ENCODE measurements at places on chromosomes 2 and 18.

GRCh38 chr2:37625796-37626571 lies 45.5 kb downstream of the CDC42EP3 start:
- peak; percentile 34 for DNase-seq

GRCh38 chr2:71816815-71817214 lies 330.8 kb downstream of the CYP26B1 start:
- DNase-seq = no peak

- no peak for DNase-seq
These were observed 45.3 kb upstream of the KCTD1 start for GRCh38 chr18:26593365-26594320.

GRCh38 chr2:238527565-238527964 lies 100.8 kb downstream of the ASB1 start:
- no peak for DNase-seq

GRCh38 chr2:174184915-174185314 lies 63.4 kb downstream of the OLA1 start:
- no peak for DNase-seq

- DNase-seq = no peak
These were observed 26.9 kb downstream of the TMEM247 start for GRCh38 chr2:46506131-46506706.

GRCh38 chr2:39920307-39920801 lies 141.3 kb upstream of the THUMPD2 start:
- DNase-seq = no peak

DNA sequence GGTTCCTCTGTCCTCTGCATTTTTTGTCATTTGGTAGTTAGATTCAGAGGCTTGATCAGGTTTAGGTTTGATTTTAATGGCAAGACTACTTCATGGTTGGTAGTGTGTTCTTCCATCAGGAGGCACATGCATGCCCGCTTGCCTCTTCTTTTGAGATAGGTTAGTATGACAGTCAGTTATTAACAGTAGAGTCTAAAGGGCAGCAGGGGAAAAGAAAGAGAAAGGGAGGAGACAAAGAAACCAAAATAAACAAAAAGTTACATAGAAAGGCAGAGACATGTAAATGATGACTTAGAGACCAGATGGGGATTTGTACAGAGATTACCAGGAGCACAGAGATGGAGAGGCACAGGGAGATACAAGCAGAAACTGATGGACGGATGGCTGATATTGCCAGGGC lies 10.2 kb upstream of the RMP24 start:
- DNase-seq = no peak

- no peak for DNase-seq
These were observed 26.8 kb downstream of the RMND5A start for GRCh38 chr2:86746939-86747338.

DNA sequence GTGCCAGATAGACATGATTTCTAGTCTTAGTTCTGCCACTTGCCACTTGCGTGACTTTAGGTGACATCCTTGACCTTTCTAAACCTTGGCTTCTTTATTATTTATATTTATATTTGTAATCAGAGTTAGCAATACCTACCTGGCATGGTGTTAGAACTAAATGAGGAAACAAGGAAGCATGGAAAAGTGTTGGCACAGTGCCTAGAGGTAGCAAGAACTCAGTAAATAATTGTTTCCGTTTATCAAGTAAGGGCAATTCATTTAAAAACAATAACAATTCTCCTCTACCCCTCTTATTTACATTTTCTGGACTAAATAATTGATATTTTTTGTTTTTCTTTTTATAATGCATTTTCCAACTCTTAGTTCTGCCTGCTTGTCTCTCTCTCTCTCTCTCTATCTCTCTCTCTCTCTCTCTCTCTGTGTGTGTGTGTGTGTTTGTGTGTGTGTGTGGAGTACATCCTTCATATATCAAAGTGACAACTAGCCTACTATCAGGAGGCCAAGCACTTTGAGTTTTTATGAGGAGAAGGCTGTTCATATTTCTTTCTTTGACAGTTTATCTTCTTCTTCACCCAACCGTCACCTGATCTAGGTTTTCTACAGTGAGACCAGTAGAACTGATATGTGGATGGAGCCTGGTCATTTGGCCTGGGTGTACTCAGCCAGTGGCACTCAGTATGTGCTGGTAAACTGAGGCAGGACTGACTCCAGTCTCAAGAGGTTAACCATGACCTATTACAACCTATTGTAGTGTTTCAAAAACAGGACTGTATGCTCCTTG lies 134.5 kb downstream of the LRRTM1 start:
- DNase-seq = no peak

DNA sequence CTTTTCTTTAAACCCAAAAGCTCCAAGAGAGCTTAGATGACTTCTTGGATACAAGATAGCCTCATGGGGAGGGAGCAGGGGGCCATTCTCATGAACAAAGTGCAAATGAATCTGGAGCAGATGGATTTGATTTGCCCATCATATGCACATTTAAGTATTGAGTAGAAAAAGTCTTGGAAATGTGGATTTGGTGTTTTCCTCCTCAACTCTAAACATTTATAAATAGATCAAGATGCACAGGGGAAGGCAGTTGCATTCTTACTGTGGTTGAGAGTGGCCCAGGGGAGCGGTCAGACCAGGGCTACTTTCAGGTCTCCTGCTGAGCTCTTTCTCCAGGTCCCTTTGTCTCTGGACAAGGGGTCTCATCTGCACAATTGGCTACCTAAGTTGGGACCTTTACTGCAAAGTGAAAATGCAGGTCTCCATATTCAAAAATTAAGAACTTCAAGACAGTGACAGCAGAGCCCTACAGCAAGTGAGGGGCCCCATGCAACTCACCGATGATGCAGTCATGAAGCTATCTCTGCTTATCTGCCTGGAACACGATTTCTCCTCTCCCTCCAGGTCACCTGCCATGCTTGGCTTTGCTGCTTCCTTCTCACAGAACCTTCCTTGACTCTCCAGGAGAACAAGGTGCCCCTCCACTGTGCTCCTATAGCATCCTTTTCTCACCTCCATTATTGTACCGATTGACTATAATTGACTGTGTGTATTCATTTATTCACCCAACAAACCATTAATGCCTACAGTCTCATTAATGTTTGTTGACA lies 145.4 kb downstream of the LPIN1 start:
- DNase-seq = no peak

DNA sequence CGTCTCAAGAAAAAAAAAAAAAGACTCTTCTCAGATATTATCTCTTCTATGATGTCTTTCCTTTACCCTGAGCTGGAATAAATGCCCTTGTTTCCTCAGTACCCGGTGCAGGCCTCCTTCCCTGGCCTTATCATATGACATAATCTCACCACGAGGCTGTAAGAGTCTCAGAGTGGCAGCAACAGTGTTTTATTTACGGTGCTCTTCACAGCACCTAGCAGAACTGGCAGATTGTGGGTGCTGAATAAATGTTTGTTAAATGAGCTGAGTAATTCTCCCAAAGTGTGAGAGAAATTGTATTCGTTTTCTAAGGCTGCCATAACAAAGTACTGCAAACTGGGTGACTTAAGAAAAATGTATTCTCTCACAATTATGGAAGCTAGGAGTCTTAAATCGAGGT lies 82.8 kb upstream of the CD28 start:
- DNase-seq = no peak

DNA sequence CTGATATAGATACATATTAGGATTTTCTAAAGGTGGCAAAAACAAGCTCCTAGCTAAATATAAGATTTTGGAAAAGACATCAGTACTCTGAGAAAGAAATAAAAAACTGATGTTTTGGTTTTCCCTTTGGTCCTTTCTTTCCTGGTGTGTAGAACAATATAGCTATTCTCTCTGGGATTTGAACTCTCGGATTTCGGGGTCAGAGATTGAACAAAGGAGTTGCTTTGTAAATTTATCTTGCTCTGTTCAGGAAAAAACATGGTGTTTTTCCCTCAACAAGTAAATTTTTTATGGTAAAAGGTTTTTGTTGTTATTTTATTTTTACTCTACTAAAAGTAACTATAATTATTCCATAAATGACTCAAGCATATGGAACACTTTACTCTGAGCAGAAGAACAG lies 889.3 kb downstream of the ERBB4 start:
- no peak for DNase-seq

- no peak for DNase-seq
These were observed 34.2 kb downstream of the PKDCC start for GRCh38 chr2:42082016-42082415.

GRCh38 chr2:232772531-232772930 lies 3.8 kb downstream of the KCNJ13 start:
- DNase-seq = no peak

DNA sequence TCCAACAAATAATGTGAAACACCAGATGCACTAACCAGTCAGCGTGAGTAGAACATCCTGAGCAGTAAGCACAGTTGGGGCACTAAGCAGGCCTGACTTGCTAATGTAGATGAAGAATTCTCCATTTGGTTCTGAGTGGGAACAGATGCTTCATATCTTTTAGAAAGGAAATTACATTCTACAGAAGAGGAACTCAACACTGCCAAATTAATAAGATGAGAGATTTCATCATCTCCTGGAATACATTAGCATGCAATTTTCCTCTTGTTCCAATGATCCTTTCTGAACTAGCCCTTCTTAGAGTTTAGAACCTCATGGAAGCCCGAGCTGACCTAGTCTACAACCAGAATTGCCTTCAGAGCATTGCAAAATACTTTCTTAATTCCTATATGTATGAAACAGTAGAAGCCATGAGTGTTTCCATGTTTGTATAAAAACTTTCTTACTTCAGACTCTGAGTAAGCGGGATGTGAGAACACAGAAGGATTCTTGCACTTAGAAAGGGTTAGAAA lies 34.8 kb downstream of the COL5A2 start:
- DNase-seq = no peak

DNA sequence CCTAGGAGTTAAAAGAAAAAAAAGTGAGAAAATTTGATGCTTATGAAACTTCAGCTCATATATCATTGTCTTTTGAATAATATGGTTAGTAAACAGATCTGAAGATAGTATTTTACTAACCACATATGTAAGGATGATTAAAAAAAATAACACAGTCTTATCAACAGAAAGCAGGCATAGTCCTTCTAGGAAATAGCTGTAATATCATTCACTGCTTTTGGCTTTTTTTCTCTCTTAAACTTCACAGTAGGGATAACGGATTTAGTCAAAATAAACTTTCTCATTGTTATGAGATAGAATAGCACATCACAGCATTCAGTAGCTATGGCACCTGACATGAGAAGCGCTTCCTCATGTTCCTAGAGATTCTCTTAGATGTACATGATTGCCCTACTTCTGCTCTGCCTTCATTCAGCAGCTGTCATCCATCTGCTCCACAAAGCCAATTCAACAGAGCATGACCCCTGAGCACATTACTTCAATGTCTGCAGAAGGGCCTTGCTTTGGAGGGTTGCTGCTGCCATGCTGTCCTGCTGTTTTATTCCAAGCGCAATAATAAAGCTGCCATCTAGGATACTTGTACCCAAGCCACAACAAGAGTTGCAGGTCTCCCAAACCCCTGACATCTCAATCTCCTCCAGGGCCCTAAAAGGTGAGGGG lies 67.0 kb downstream of the TTC21B start:
- no peak for DNase-seq

GRCh38 chr2:179886-180285 lies 83.9 kb downstream of the SH3YL1 start:
- no peak for DNase-seq

- DNase-seq = no peak
These were observed 1294.1 kb upstream of the CHAC2 start for GRCh38 chr2:52473526-52473925.

DNA sequence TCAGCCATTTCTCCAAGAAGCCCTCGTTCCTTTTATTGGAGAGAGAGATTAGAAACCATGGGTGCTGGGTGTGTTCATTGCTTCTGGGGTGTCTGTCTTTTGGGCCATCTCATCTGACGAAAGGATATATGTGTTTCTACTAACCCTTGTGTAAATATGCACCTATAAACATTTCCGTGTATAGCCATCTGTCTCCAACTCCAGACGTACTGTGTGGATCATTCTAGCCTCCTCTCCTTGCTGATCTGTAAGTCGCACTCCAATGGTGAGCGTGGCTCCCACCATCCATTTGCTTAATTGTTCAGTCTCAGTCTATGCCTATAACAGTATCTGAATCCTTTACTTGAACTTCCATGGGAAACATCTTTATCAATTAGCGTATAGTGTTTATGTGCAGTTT lies 1.8 kb downstream of the RBFA start:
- DNase-seq = no peak

- DNase-seq = no peak
These were observed 86.6 kb downstream of the EVA1A start for GRCh38 chr2:75474115-75474514.

DNA sequence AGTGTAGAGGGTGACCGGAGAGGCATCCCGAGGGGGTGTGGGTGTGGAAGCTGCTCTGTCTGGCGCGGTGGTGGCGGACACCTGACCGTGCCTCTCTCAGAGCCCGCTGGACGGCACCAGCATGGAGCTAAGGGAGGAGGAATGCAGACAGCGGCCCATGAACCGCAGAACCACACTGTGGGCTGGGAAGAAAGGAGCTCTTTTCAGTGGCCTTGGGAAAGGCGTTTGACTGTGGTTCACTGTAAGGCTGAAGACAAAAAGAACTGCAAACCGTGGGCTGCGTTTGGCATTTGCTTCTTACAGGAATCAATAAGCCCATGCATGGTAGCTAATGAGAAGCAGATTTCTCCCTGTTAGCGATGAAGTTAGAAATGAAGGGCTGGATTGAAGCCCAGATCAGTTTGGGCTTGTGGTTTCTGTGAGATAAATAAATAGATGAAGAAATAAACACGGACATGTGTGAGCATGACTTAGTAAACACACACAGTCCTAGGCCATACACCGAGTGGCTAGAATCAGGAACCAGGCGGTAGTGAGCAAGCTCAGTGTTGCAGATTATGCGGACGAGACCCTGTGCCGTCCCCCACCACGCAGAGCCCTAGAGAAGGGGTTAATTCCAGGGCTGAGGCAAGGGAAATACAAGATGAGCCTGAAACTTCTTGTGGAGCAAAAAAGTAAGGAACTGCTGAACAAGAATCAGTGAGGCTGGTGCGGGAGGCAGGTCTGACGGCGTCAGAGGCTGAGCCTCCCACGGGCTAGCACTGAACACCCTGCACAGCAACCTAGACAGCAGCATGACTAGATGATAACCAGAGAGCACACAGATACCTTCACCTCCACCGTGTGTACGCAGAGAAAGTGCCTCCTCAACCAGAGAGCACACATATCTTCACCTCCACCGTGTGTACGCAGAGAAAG lies 29.3 kb upstream of the NFATC1 start:
- DNase-seq = no peak

GRCh38 chr2:131105950-131106801 lies 1.0 kb downstream of the PLEKHB2 start:
- DNase-seq = no peak

- no peak for DNase-seq
These were observed 142.6 kb downstream of the DIS3L2 start for GRCh38 chr2:232104076-232104646.

DNA sequence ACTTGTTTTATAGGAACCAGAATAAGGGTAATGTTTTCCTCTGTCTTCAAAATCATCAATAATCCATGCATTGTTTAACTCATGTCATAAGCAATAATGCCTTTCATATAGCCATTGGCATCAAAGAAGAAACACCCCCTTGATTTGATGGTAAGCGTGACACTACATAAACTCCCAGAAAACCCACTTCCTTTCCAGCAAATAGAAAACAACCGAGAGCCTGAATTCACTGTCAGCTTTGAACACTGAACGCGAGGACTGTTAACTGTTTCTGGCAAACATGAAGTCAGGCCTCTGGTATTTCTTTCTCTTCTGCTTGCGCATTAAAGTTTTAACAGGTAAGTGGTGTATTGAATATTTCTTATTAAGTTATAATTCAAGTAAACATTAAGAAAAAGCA lies at the start of gene ICOS:
TSS of gene ICOS (plus strand) at position 229 of the 400 bp plus-strand sequence. CDS start at position 281, 52 bp downstream.
- no peak for DNase-seq

GRCh38 chr2:11314487-11314886 lies 29.9 kb downstream of the ROCK2 start:
- no peak for DNase-seq
